Activated effector memory CD4-positive, alpha-beta T cell treated with Interleukin-2 at 50 U/mL for 16 hours (primary cell): ENCODE measurements at places on chromosomes 5 and 9.

DNA sequence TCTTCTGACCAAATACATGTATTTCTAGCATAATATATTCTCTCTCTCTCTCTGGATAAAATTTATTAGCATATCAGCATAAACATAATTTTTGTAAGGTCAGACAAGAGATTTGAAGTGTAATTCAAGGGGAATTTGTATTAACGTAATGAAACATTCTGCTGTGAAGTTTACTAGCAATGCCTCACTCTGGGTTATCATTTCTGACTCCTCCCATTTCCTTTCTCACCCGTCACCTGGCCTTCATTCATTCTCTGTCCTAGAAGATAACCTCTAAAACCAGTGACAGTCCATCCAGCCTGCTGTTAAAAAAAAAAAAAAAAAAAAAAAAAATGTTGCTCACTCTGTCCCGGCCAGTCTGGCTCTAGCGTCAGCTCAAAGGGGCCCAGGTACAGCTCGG is 27.1 kb downstream of the GRAMD2B start:
- DNase-seq, result no peak

- no peak for DNase-seq
Measured at GRCh38 chr5:149493316-149493715, 57.9 kb downstream of the CSNK1A1 start.

DNA sequence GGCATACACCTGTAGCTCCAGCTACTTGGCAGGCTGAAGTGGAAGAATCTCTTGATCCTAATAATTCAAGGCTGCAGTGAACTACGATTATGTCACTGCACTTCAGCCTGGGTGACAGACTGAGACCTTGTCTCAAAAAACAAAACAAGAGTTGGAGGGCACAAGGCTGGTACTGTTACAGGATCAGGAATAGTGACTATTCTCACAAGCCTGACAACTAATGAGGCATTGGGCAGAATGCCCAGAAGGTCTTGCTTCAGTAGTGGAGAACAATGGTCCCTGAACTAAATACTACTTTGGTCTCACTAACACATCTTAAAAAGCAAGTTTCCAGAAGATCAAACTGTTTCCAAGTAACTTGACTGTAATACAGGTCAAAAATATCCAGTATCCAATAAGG is 182.9 kb upstream of the RFX3 start:
- DNase-seq, result no peak

- no peak for DNase-seq
Measured at GRCh38 chr9:83444110-83444509, 94.1 kb downstream of the FRMD3 start.

DNA sequence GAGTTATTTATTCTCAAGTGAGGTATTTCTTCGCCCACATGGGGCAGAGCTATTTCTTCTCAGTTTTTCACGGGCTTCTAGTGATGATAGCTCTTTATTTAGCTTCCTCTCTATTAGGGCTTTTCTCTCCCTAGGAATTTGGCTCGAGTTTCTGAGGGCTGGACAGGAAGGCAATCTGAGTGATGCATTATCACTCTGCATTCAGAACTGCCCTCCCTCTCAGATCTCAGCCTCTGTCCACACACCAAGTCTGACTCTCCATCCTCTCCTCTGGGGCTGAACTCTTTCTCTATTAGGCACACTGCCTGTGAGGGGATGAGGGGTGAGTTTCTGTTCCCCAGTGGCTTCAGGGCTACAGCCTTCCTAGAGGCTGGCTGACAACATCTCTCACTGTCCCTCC is 14.9 kb upstream of the SCAMP1 start:
- no peak for DNase-seq
